ENCODE measurements at places on chromosomes 13 and 19.

DNA sequence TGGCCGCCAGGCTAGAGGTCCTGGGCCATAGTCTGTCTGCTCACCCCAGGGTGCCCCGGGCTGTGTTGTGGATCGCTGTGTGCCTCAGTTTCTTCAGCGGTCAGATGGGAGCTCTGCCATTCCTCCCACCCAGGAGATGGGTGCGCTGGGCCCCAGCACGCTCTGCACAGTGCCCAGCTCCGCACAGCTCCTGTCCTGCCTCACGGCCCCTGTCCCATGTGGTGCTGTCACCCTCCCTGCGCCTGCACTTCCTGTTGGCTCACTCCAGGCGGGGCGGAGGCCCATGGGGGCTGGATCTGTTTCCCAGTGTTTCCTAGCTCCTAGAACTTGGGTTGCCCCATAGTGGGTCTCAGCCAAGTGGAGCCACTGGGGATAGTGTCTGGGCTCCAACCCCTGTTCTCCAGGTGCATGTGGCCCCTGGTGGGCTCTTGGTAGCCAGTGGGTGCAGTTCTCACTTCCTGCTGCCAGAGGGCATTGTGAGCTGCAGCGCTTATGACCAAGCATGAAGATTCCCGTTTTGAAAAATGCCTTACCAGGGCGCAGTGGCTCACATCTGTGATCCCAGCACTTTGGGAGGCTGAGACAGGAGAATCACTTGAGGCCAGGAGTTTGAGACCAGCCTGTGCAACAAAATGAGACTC is 69.8 kb downstream of the KDM4B start:
- DNase-seq, result peak; percentile 63

DNA sequence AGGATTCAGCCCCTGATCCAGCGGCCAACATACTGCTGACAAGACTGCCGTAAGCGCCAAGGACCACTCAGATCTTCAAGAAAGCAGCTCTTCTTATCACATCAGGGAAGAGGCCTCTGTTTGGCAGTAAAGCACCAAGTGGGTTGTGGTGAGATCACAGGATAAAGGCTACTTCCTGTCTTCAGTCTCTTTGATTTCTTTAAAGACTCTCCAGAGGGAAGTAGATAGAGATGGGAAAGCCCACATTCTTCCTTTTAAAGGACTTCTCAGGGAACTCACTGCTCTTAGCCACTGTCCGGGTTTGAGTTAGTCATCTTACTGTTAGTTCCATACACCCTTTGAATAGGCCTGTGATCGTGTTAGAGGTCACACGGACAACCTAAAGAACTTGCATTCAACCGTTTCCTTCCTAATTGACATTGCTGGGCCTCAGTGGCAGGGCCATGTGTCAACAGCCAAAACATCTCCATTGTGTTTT is 47.2 kb upstream of the POMP start:
- no peak for DNase-seq

GRCh38 chr19:47239152-47239551 is 8.2 kb upstream of the BBC3 start:
- DNase-seq, result no peak

- DNase-seq, result no peak
Observed at GRCh38 chr13:44117816-44118215, 238.1 kb downstream of the LACC1 start.

- no peak for DNase-seq
Observed at GRCh38 chr13:52743569-52743968, 3.9 kb upstream of the CNMD start.

DNA sequence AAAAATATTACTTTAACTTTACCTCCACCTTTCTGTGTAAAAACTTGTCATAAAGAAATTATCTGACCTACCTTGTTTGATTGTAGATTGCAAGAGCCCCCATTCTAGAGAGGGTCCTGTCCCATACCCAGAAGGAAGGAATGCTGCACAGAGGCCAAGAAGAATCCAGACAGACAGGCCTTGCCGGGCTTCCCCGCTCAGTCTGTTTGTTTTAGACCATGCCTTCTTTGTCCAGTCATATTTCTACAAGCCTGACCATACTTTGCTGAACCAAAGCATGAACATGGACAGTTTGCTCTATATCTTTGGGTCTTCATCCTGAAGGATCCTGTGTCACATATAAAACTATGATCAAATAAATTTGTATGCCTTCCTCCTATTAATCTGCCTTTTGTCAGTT is 95.8 kb upstream of the MYCBP2 start:
- DNase-seq, result no peak

- peak; percentile 93 for DNase-seq
Observed at GRCh38 chr19:47296036-47296435, 13.6 kb upstream of the C5AR1 start.

DNA sequence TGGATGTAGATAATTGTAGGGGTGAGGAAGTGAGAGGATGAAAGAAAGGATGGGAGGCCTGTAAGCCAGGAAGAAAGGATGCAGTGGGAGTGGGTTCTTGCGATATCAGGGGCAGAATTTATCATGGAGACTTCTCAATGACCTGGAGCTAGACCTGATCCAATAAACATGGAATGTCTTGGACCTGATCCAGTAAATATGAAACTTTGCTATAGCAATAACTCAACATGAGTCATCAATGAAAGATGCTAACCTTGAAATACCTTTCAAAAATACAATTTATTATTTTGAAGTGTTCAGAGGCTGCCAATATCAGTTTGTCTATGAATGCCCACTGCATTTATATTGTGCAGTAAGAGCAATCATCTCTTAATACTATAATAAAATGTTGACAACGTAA is 279.5 kb downstream of the POU4F1 start:
- no peak for DNase-seq

DNA sequence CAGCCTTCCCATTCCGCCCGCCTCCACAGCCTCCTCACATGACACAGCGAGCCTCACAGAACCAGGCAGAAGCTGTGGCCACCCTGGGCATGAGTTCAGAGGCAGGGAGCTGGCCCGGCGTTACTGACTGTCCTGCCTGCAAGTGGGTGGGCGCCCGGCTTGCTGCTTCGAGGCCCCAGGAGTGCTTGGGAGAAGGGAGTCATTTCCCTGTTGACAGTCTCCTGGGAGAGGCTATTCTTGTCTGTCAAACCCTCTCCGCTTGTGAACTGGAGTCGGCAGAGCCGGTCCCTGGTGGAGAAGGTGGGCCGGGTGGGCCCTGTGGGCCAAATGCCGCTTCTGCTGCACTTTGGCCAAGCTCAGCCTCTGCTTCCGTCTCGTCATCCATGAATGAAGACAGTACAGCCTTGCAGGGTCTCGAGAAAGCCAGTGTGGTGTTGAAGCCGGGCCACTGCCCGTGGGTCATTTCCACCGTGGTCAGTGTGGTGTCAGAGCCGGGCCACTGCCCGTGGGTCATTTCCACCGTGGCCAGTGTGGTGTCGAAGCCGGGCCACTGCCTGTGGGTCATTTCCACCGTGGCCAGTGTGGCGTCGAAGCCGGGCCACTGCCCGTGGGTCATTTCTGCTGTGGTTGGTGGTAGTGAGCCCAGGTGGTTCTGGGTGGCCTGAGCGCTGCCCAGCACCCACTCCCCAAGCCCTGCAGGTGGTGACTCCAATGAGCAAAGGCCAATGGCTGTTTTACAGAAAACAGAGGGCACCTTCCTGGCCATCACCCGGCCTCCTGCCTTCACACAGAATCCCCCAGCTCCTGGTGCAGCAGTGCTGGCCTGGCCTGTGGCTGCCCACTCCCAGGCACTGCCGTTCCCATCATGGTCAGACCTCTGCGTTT is 13.5 kb upstream of the F7 start:
- no peak for DNase-seq

- DNase-seq, result no peak
Observed at GRCh38 chr13:91592056-91593014, 193.9 kb downstream of the GPC5 start.

DNA sequence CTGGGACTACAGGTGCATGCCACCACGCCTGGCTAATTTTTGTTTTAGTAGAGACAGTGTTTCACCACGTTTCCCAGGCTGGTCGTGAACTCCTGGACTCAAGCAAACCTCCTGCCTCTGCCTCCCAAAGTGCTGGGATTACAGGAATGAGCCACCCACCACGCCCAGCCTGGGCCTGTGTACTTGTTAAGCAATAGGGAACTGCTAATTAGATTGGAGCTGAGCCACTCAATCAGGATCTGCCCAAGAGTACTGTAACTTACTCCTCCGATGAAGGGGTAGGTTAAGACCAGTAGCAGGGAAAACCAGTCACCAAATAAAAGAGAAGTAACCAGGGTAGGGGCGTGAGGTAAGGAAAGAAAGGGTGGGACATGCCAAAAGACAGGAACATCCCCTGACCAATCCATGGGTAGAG is 2.3 kb downstream of the DDX39A start:
- peak; percentile 58 for DNase-seq

DNA sequence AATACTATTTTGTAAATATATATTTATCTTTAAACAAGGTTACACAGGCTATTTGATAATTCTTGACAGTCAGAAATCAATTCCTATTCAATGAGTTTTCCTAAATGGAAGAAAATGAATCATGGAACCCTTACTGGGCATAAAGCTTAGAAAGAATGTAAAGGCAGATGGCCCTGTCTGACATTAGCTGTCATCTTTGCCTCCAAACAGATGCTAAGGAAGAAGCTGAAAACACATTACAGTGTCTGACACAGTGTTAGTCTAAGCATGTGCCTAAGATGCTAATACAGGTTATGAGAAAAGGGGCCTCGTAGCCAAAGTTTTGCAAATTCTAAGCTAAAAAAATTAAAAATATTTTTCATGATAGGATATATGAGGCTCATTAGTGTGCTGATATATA is 112.8 kb downstream of the ITGBL1 start:
- DNase-seq, result no peak

DNA sequence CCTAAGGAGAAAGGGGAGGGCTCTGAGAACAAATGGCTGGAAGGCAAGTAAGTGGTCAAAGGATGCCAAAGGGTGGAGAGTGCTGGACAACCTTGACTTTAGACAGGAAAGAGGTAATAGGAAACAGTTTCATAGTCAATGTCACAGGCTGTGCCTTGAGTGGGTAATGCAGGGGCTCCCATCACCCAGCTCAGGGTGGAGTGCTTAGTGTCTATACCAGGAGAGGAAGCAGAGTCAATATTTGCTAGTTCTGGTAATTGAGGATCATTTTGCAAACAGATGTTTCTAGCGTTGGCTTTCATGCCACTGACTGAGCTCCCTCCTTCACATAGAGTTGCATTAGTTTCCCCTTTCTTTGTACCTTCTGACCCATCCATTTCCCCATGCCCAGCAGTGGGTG is 64.6 kb upstream of the KL start:
- no peak for DNase-seq

GRCh38 chr19:34171539-34171876 is 796 bp upstream of the LSM14A start:
- peak; percentile 73 for DNase-seq

DNA sequence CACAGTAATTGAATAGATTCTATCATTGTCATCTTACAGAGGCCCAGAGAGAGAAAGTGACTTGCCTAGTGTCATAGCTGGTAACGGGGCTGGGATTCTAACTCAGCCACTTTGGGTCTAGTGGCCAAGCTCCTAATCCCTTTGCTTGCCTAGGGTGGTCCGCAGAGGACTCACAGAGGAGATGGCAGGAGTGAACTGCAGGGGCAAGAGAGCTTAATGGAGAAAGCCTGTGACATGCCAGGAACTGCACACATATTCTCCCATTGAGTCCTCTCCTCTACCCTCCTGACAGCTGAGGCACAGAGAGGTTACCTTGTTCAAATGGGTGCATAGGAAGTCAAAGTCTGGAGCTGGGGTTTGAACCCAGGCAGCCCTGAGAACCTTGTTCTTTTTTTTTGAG is 2.7 kb downstream of the LSR start:
- DNase-seq, result no peak

- DNase-seq, result no peak
Observed at GRCh38 chr13:100581030-100581429, 7.6 kb downstream of the GGACT start.

- DNase-seq, result no peak
Observed at GRCh38 chr13:79859756-79860155, 378.8 kb downstream of the NDFIP2 start.

- peak; percentile 98 for DNase-seq
Observed at GRCh38 chr13:98570929-98571372, 6.0 kb downstream of the STK24 start.

- no peak for DNase-seq
Observed at GRCh38 chr13:86399572-86399971, 600.4 kb upstream of the SLITRK6 start.

GRCh38 chr19:46812977-46813838 is 24.8 kb upstream of the SLC1A5 start:
- no peak for DNase-seq

DNA sequence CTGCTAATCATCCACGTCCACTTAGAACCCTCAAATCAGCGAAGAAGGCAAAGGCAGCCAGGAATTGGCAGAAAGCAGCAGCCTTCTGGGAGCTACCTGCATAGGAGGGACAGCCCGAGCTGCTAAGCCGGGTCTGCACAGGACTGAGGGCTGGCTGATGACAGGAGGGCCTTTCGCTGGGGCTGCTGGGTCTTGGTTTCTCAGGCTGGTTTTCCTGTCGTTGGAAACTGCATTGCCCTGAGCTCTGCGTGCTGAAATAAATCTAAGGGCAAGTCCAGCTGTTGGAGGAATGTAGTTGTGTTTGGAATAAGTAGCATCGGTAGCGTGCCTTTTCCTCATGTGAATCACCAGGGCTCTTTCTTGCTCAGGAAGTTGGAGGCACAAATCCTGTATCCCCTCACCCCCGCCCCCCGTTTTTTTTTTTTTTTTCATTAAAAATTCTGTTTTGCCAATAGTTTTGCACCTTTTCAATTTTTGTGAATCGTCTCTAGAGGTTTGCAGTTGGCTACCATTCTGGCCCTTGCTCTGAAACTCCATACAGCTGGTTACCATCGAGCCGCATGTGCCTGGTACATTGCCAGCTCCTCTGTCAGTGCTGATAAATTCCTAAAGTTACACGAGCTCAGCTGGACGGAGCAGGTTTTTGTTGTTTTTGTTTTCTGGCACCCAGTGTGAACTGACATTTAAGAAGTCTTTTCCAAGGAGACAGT is 193.9 kb upstream of the RNF113B start:
- DNase-seq, result no peak

GRCh38 chr19:5870986-5871394 is 650 bp upstream of the FUT5 start:
- no peak for DNase-seq

DNA sequence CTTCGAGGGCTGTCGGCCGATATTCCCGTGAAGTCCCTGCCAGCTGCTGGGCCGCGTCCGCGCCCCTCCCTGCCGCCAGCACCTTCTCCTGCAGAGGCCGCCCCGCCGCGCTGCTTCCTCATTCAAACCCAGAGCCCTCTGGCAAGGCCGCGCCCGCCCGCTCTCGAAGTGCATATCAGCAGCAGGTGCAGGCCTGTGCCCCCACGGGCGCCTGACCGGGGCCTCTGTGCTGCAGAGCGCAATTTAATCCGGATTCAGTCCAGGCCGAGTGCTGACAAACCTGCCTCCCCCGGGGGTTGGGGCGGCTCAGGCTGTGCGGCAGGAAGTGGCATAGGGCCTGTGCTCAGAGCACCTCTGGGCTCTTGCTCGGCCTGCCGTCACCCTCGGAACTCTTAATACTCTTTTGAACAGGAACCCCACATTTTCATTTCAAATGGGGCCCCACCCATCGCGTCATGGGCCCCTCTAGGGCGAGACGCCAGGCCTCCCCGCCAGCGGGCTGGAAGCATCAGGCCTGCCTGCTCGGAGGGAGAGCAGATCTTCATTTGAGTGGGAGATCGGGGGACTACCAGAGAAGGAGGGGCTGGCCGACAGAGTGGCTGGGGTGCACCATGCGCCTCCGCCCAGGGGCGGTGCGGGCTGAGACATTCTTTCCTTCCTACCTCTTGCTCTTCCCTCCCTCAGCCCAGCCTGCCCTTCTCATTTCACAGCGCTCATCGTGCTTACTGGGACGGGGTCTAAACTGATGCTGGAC is 125.7 kb downstream of the TNFRSF19 start:
- no peak for DNase-seq
